Activated CD4-positive, alpha-beta memory T cell treated with anti-CD3 and anti-CD28 coated beads, Interleukin-2, amount 10 ng/mL, durations not matched to agents 7 days and 5 days (primary cell): ENCODE measurements at places on chromosomes 7 and 10. TPM values are rescaled to one million over a fixed set of nuclear protein-coding genes. Genes with fewer than 3 reads are reported as not detected.

DNA sequence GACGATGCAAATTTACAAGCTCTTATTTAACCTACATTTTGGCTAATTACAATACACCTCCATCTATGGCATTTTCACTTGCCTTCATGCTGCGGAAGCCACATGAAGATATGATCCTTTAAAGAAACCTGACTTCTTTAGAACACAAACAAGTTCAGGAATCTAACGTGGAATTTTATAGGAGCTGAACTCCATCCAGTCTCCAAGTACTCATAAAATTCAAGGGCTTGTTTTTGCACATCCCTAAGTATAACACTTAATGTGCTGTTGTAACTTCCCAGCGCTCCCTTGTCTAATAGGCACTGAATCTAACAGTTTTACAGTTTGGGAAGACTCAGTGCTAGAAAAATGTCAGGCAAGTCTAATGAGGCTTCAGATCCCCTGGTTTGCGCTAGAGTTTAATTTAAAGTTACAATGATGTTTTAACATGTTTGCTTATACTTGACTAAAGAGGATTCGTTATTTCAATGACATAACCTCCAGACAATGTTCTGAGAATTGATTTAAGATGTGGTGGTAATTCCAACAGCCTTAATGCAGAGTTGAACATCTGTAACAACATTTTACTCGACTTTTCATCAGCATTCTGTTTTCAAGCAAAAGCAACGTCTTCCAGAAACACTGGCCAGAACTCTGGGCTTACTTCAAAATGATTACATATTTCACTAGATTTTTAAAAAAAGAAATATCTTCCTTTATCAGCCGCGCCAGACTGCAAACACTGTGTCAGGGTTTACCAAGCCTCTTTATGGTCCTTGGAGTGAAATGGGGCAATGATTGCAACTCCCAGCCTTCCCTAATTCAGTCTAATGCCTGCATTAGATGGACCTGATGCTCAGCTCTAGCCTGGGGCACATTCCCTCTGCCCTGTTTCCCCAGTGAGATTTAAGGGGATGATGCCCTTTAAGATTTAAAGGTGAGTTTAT lies 664.3 kb downstream of the KCNMA1 start:
- no peak overlapping the region for H3K27ac ChIP-seq
- DNase-seq, result no peak
- no peaks in the 10 kb centered on the region for H3K36me3 ChIP-seq
- H3K27me3 ChIP-seq, result no peaks in the 10 kb centered on the region
- H3K4me1 ChIP-seq, result no peaks in the 10 kb centered on the region

GRCh38 chr10:110918643-110919348 lies at the start of gene BBIP1:
BBIP1 (minus strand) TSS chr10:110919180; CDS start chr10:110918157, 1,023 bp downstream.
- peak within 1 kb of the TSS; percentile 90 for H3K4me3 ChIP-seq
- peak within 1 kb of the TSS; percentile 97 for H3K27ac ChIP-seq
- H3K4me1 ChIP-seq, result peaks cover 40% of the 10 kb centered on the region
- peaks cover 3% of the 10 kb centered on the region for H3K36me3 ChIP-seq
- DNase-seq, result no peak

GRCh38 chr10:51789118-51789517 lies 89.7 kb upstream of the CSTF2T start:
- no peaks in the 10 kb centered on the region for H3K27me3 ChIP-seq
- H3K27ac ChIP-seq, result no peak overlapping the region
- no peak overlapping the region for H3K4me3 ChIP-seq

GRCh38 chr7:66896441-66896840 lies 24.6 kb upstream of the TMEM248 start:
- H3K36me3 ChIP-seq, result no peaks in the 10 kb centered on the region
- H3K27ac ChIP-seq, result no peak overlapping the region
- no peaks in the 10 kb centered on the region for H3K4me1 ChIP-seq
- no peak overlapping the region for H3K4me3 ChIP-seq
- no peaks in the 10 kb centered on the region for H3K27me3 ChIP-seq
- no peak for DNase-seq

DNA sequence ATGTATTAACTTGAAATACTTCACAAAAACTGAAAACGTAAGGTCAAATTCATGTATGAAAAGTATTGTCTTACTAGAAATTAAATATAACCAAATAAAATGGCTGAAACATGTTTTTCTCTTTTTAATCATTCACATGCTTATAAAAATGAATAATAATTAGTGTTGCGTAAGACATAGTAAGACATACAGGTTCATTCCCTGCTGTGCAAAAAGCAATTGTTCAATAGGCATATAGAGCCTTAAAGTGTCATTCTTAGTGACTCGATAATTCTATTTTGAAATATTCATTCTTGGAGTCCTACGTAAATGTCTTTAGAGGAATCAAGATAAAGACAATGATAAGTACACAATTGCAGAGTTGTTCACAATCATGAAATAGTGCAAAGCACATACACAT lies 337.1 kb downstream of the SUGCT start:
- no peaks in the 10 kb centered on the region for H3K36me3 ChIP-seq
- H3K27me3 ChIP-seq, result no peaks in the 10 kb centered on the region
- H3K4me3 ChIP-seq, result no peak overlapping the region
- H3K4me1 ChIP-seq, result peaks cover 5% of the 10 kb centered on the region

DNA sequence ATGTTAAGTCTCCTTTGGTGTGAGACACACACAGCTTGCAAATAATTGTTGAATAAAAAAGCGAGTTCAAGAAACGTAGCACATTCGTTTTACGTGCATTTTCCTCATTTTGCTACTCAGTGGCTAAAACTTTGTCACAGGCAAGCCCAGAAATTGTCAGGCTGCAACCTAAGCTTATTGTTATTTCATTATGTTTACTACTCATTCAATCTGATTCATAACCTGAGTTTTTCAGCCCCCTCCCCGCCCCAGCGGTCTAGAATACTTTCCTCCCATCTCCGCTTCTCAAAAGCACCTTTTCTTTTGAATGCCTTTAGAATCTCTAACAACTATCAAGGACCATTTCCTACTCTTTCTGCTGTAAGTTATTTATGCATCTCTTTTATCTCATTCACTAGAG lies 1.1 kb downstream of the FAM133B start:
- no peak for DNase-seq
- peaks cover 55% of the 10 kb centered on the region for H3K4me1 ChIP-seq

GRCh38 chr10:101308051-101308450 lies 45.9 kb upstream of the BTRC start:
- H3K27ac ChIP-seq, result no peak overlapping the region
- no peaks in the 10 kb centered on the region for H3K36me3 ChIP-seq
- H3K4me3 ChIP-seq, result no peak overlapping the region
- H3K4me1 ChIP-seq, result peaks cover 6% of the 10 kb centered on the region

DNA sequence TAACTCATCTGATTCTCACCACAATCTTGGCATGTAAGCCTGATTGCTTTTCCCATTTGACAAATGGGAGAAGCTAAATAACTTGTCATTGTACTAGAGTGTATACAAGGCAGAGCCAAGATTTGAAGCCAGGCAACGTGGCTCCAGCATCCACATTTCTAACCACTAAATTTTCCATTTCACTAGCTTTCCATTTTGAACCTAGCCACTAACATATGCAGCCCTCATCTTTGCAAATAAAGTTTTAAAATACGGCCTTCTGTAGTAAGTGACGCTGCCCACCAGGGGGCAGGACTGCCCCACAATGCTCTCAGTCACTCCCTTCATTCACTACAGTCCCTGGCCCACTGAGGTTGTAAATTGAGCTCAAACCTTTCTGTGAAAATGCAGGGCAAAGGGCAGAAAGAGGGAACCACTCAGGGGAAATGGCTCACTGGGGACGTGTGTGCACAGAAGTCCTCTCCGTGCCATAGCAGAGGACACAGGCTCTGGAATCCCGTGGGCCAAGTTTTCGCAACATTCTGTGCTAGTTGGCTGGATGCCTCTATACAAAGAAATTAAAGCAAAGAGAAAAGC lies 315.7 kb downstream of the TNS3 start:
- H3K27ac ChIP-seq, result no peak overlapping the region
- no peaks in the 10 kb centered on the region for H3K27me3 ChIP-seq
- no peaks in the 10 kb centered on the region for H3K4me1 ChIP-seq
- no peak overlapping the region for H3K4me3 ChIP-seq

GRCh38 chr7:143381427-143382125 lies 431 bp downstream of the ZYX start:
- no peak for DNase-seq
- H3K36me3 ChIP-seq, result peaks cover 3% of the 10 kb centered on the region
- no peak overlapping the region for H3K4me3 ChIP-seq
- H3K27me3 ChIP-seq, result no peaks in the 10 kb centered on the region

DNA sequence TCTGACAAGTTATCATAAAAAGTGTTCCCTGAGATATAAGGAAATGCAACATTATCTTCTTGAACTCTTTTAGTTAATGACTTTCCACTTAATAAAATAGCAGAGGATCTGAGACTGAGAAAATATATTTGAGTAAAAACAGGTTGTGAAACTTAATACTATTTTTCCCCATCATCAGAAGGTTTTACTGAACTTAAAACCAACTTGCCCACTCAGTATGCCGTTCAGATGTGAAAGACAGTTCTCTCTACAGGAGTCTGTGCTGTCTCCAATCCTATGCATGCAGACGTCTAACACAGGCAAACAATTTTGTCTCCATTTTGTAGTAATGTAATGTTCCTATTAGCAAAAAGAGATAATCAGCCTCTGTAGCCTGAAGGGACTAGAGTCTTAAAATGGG lies 38.2 kb upstream of the CYP2C18 start:
- no peaks in the 10 kb centered on the region for H3K36me3 ChIP-seq
- no peaks in the 10 kb centered on the region for H3K4me1 ChIP-seq
- no peak for DNase-seq
- H3K27me3 ChIP-seq, result no peaks in the 10 kb centered on the region
- no peak overlapping the region for H3K27ac ChIP-seq

- H3K4me3 ChIP-seq, result no peak overlapping the region
- DNase-seq, result no peak
- no peaks in the 10 kb centered on the region for H3K27me3 ChIP-seq
Observed at GRCh38 chr10:131077031-131077430, 234.5 kb downstream of the TCERG1L start.

DNA sequence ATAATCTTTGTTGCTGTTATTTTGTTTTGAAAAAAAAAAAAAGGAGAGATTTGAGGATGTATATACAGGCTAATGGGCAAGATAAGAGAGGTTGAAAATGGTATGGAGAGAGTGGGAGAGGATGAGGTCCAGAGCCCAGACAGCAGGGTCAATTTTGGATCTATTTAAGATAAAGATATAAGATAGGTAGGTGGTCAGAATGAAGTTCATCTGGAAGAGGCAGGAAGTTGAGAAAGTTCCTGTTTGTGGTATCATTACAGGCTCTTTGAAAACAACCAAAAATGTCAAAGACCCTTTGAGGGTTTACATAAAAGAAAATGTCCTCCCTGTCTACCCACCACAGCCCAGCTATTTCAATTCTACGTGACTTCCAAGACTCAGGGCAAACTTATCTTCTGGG lies 7.5 kb downstream of the CEP41 start:
- H3K27me3 ChIP-seq, result no peaks in the 10 kb centered on the region
- peaks cover 6% of the 10 kb centered on the region for H3K4me1 ChIP-seq
- peaks cover 3% of the 10 kb centered on the region for H3K36me3 ChIP-seq
- H3K4me3 ChIP-seq, result no peak overlapping the region

DNA sequence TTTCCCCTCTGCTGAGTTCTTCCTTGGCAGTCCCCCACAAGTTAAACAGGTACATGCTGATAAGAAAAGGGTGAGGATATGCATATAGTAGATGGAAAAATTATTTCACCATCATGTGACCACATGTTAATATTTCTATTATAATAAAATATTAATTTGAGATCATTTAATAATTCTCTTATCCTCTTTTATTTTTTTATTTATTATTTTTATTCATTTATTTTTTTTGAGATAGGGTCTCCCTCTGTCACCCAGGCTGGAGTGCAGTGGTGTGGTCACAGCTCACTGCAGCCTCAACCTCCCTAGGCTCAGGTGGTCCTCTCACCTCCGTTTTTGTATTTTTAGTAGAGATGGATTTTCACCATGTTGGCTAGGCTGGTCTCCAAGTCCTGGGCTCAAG lies 11.6 kb upstream of the GLI3 start:
- no peak for DNase-seq
- no peaks in the 10 kb centered on the region for H3K36me3 ChIP-seq
- no peaks in the 10 kb centered on the region for H3K4me1 ChIP-seq
- no peaks in the 10 kb centered on the region for H3K27me3 ChIP-seq

- no peak overlapping the region for H3K27ac ChIP-seq
- H3K36me3 ChIP-seq, result no peaks in the 10 kb centered on the region
- H3K4me1 ChIP-seq, result no peaks in the 10 kb centered on the region
- H3K4me3 ChIP-seq, result no peak overlapping the region
Observed at GRCh38 chr10:80394358-80394916, 13.9 kb upstream of the PRXL2A start.

- no peak overlapping the region for H3K27ac ChIP-seq
- H3K4me3 ChIP-seq, result no peak overlapping the region
- no peaks in the 10 kb centered on the region for H3K4me1 ChIP-seq
- H3K27me3 ChIP-seq, result no peaks in the 10 kb centered on the region
- H3K36me3 ChIP-seq, result no peaks in the 10 kb centered on the region
Observed at GRCh38 chr10:77110757-77111156, 526.9 kb downstream of the KCNMA1 start.

DNA sequence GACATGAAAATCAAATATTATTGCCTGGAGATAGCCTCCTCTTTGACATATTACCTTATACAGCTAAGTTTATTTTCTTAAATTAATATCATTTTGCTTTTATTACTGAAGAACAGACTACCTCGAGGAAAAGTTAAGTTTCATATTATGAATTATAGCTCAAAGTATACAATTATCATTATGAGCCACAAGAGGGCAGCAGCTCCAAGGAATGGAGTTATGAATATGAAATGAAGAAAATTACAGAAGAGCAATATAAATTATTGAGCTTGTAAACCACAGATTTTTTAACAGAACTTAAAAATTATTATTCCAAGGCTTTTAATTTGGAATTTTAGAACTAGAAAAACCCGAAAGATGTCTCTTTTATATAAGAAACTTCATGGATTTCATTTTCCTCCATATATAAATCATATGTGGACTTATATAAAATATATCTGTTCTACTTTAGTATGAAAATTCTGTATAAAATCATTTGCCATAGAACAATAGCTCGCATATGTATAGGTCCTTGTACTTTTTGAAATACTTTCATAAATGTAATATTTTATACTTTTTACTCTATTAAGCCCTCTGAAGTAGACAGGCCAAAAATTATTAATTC lies 40.1 kb downstream of the IQUB start:
- H3K4me1 ChIP-seq, result no peaks in the 10 kb centered on the region
- DNase-seq, result no peak
- no peaks in the 10 kb centered on the region for H3K36me3 ChIP-seq
- no peak overlapping the region for H3K27ac ChIP-seq
- H3K27me3 ChIP-seq, result peaks cover 9% of the 10 kb centered on the region

- no peaks in the 10 kb centered on the region for H3K36me3 ChIP-seq
- peaks cover 2% of the 10 kb centered on the region for H3K27me3 ChIP-seq
- no peak overlapping the region for H3K27ac ChIP-seq
- peaks cover 20% of the 10 kb centered on the region for H3K4me1 ChIP-seq
- no peak overlapping the region for H3K4me3 ChIP-seq
Observed at GRCh38 chr10:70559861-70560260, 42.7 kb downstream of the PRF1 start.

GRCh38 chr7:45911311-45911710 lies 9.8 kb downstream of the IGFBP3 start:
- peaks cover 6% of the 10 kb centered on the region for H3K27me3 ChIP-seq
- no peak for DNase-seq
- H3K4me3 ChIP-seq, result no peak overlapping the region
- peaks cover 13% of the 10 kb centered on the region for H3K4me1 ChIP-seq
- H3K27ac ChIP-seq, result no peak overlapping the region

GPER1 gene
- total RNA-seq, result 0.15 TPM

DENND2A gene
- total RNA-seq, result not detected

BCAP29 gene
- total RNA-seq, result 52.5 TPM

SLC26A5 gene
- not detected for total RNA-seq

HHEX gene
- 0.13 TPM for total RNA-seq

NANOS1 gene
- total RNA-seq, result 0.13 TPM

ANKRD22 gene
- 0.15 TPM for total RNA-seq
